ENCODE measurements at places on chromosomes 1 and 21. TPM values are rescaled to one million over a fixed set of nuclear protein-coding genes. Genes with fewer than 3 reads are reported as not detected.

ADORA3 gene
- polyA plus RNA-seq = 0.41 TPM

OR2L13 gene
- polyA plus RNA-seq = not detected

TACSTD2 gene
- polyA plus RNA-seq = 21.7 TPM

OR2L8 gene
- not detected for polyA plus RNA-seq

ZSWIM5 gene
- polyA plus RNA-seq = 2.9 TPM

ST6GALNAC5 gene
- polyA plus RNA-seq = 3.7 TPM

ADCY10 gene
- 1.0 TPM for polyA plus RNA-seq

EPHA10 gene
- 0.79 TPM for polyA plus RNA-seq

SH3D21 gene
- 2.6 TPM for polyA plus RNA-seq

MSH4 gene
- 0.19 TPM for polyA plus RNA-seq

TEX38 gene
- polyA plus RNA-seq = 0.27 TPM

TAL1 gene
- polyA plus RNA-seq = not detected

SLC22A15 gene
- polyA plus RNA-seq = 3.4 TPM

LHX8 gene
- 0.37 TPM for polyA plus RNA-seq

NIBAN1 gene
- polyA plus RNA-seq = 6.9 TPM

BEND5 gene
- polyA plus RNA-seq = 6.2 TPM

FOXO6 gene
- 4.2 TPM for polyA plus RNA-seq

HEYL gene
- polyA plus RNA-seq = 17.9 TPM

PTPRC gene
- polyA plus RNA-seq = not detected

ELF3 gene
- 361 TPM for polyA plus RNA-seq

DLGAP3 gene
- polyA plus RNA-seq = 1.0 TPM

PRRC2C gene
- 147 TPM for polyA plus RNA-seq

CPLANE2 gene
- 6.6 TPM for polyA plus RNA-seq

TLR5 gene
- polyA plus RNA-seq = 1.5 TPM

SH3BGR gene
- polyA plus RNA-seq = 2.5 TPM

UQCRHL gene
- polyA plus RNA-seq = 1.8 TPM

USP16 gene
- 35.6 TPM for polyA plus RNA-seq
